Renal cortex interstitium (tissue), 15 donors: ENCODE measurements at places on chromosomes 6 and 20. TPM values are rescaled to one million over a fixed set of nuclear protein-coding genes. Genes with fewer than 3 reads are reported as not detected.

GRCh38 chr20:42609618-42610017 lies 580.1 kb downstream of the PTPRT start:
- no peak for DNase-seq

GRCh38 chr6:62980724-62981123 lies 230.5 kb upstream of the FKBP1C start:
- DNase-seq: no peak

DNA sequence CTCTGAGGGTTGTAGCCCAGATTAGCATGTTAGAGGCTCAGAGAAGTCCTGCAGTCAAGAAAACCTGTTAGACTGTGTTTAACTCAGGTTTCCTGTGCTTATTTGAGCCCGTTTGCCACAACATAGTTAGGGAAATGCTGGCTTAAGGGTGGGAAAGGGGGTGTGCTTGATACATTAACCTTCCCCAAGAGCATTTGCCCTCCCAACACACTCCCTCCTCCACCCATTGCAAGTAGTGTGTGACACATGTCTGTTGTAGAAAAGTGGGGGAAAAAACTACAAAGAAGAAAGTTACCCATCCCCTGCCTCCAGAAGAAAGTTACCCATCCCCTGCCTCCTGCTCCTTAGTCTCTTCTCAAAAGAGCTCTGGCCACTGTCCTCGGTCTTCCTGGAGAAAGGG lies 36.8 kb upstream of the MRPS18A start:
- no peak for DNase-seq

DNA sequence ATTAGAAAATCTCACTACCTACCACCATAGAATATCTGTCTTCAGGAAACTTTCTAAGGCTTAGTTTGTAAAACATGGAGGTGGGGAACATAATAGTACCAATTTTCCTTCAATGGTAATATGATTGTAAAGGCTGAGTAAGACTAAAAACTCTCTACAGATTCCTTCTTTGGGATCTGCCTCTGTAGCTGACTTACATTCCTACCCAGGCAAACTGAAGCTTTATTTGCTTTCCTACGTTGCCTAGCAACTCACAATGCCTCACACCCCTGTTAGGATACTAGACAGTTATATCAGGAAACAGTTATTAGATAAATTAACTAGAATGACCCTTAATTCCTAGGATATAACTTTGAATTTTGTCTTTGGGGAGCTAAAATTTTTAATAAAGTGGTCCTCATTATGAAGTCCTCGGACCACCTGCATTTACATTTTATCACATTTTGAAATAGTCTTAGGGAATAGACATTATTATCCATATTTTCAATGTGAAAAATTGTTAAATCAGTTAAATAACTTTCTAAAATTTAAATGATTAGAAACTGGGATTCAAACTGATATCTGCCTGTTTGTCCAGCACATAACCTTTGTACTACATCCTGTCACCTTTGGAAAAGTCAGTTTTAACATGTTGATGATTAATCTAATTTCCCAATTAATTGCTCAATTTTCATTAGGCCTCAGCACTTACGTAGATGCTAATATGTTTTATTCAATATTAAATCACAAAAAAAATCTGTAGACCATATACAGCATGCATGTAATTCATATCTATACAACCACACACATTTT lies 591.4 kb downstream of the RNF144B start:
- DNase-seq: peak; percentile 7

- no peak for DNase-seq
Measured at GRCh38 chr6:63295553-63296194, 24.1 kb downstream of the LGSN start.

DNA sequence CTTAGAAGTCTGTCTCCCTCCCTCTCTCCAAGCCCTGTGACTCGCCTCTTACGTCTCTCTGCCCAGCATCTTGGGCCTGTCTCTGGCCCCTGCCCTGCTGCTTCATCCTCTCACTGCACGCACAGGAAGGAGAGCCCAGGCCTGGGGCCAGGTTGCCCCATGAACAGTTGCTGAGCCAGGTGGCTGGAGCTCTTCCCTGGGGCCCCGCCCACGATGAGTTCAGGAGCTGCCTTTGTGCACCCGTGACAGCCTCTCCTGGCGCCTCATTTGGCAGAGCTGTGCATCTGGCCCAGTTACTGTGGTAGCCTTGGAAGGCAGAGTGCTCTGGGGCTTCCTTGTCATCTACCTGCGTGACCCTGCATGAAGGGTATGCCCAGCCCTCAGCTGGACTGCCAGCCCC lies 44.5 kb downstream of the SLC52A3 start:
- DNase-seq: no peak

- no peak for DNase-seq
Measured at GRCh38 chr6:32947552-32948465, 5.1 kb downstream of the HLA-DMA start.

DNA sequence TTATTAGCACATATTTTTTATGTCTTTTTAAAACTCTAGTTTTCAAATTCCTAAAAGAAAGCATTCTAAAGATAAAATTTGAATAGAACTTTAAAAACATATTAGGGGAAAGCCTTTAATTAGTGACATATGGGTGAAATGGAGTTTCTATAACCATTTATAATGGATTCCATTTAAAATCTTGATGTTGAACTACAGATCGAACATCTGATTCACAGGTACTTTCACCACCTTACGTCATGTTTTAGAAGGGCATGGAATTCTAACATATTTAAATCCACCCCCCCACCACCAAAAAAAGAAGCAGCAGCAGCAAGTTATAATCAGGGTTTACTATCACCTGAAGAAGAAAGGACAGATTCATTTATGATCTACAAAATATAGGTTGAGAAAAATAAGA lies 298.4 kb downstream of the SMOC2 start:
- no peak for DNase-seq

DNA sequence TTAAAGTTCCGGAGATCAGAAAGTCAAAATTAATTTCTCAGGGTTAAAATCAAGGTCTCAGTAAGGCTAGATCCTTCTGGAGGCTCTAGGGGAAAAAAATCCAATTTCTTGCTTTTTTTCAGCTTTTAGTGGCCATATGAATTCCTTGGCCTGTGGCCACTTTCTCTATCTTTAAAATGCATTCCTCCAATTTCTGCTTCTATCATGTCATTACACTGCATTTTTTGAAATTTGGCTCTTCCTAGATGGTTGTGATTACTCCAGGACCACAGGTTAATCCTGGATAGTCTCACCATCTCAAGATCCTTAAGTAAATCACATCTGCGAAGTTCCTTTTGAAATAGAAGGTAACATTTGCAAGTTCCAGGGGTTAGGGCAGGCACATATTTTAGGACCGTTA lies 1294.9 kb upstream of the CITED2 start:
- DNase-seq: no peak

DNA sequence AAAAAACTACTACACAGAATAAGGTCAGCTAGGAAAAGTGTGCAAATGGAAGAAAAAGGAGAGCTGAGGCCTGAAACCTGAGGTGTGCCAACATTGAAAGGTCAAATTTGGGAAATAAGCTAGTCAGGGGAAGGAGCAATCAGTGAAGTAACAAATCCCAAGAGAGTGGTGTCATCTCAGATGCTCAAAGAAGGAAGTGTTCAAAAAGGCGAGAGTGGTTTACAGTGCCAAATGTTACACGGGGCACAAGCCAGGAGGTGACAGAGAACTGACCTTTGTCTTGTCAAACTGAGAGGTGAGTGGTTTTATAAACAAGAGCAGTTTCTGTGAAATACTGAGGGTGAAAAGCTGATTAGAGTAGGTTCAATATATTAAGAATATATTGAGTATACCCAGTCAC lies 83.0 kb upstream of the TCF21 start:
- no peak for DNase-seq

DNA sequence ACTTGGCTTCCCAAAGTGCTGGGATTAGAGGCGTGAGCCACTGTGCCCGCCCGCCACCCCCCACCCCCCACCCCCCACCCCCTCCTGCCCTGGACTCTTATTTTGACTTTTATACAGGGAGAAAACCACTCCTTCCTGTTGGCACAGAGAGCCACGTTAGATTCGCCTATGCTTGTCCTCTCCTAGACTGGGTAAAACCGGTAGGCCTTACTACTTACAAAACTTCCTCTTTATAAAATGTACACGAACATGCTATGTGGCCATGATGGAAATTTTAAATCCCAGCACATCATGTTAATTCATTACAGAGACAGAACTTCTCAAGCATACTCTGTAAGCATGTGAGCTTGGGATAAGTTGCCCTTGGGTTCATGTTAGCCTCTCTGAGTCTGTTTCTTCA lies 124.2 kb downstream of the SLC24A3 start:
- DNase-seq: no peak

GRCh38 chr20:40655451-40655850 lies 33.6 kb downstream of the MAFB start:
- DNase-seq: no peak

DNA sequence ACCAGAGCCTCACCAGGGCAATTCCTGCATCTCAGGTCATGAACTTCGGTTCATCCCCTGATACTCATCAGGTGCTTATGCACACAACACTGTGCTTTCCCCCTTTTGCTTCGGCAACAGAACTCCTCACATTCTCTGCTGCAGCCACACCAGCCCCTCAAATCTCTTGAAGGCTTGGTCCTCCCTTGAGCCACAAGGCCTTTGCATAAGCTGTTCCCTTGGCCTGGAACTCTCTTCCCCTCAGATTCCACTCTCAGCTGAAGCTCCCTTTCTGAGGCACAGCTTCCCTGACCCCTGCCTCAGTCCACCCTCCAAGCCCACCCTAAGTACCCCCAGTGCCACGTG lies 76.4 kb downstream of the NOL4L start:
- DNase-seq: no peak

DNA sequence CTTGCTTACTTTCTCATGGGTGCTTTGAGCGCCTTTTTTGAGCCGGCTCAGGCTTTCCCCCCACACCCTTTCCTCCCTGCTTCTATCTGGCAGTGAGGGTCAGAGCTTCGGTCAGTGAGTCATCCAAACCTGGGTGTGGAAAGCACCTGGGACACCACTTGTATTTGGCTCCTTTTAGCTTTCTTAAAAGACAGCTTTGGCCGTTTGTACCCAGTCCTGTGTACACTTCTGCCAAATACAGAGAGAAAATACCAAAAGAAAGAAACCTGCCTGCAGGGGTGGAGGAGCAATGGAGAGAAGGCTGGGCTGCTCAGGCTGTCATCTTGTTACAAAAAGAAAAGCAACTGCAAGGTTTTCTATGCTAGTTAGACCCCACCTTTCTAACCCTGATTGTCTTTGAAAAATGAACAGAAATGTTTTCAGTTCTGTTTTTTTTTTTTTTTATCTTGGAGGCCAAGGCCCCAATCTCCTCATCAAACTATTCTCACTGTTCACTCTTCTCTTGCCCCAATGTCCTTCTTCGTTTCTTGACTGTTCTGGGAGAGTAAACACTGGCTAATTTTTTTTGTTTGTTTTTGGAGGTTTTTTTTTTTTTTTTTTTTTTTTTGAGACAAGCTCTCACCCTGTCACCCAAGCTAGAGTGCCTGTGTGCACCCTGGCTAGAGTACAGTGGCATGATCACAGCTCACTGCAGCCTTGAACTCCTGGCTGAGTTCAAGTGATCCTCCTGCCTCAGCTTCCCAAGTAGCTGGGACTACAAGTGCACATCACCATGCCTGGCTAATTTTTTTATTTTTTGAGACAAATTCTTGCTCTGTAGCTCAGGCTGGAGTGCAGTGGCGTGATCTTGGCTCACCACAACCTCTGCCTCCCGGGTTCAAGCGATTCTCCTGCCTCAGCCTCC lies 76.4 kb downstream of the SSR1 start:
- DNase-seq: no peak

DNA sequence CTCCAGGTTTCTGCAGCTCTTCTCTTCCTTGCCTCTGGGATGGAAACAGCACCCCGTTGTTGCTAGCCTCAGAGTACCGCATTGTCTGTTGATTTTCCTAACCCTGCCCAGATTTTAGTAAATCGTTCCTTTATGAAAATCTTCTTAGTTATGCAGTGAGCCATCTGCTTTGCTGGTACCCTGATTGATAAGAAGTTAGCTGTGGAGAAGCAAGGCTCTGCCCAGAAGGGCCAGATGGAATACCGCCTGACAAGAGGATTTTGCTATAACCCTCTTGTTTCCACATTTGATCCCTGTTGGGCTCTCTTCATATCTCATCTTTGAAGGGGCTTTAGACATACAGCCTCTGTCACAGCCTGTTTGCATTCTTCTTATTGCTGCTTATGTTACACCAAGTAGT lies 229.0 kb downstream of the CDKAL1 start:
- no peak for DNase-seq

DNA sequence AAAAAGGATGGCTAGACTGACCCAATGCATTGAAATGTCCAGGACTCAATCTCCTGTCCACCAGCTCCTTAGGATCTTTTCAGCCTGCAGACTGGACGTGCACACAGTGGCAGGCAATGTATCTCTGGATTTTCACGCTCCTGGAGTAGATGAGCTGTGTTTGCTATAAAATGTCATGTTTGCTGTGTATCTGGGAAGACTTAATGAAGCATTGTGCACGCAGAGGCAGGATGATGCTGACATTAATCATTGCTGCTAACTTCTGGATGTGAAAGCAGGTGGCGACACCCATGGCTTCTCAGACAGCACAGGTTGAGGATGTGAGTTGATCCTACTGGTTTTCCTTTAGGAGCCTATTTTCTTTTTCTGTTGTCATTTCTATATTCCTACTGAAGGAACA lies 133.1 kb upstream of the PCSK2 start:
- no peak for DNase-seq

- DNase-seq: no peak
Measured at GRCh38 chr6:168414336-168415097, 26.5 kb upstream of the SMOC2 start.

GRCh38 chr20:54205450-54205849 lies 2.4 kb upstream of the PFDN4 start:
- no peak for DNase-seq

GRCh38 chr6:161880056-161880455 lies 606.2 kb upstream of the AGPAT4 start:
- no peak for DNase-seq

DNA sequence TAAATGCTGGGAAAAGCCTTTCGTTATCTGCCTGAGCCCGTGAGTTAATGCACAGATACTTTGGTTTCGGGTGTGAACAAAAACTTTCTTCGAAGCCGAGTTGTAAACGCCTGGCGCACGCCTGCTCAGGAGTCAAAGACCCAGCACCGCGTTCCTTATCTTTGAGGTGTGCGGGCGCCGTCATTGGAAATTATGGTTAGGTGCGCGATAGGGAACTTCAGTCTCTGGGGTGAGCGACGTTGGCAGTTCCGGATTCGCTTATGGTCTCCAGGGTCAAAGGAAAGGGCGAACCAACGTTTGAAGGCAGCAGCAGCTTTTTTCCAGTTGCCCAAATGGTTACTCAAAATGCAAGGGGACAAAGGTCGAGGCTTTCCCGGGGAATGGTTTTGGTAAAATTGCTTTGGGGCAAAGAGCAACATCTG lies 853 bp downstream of the SLC22A3 start:
- DNase-seq: no peak

The ANGPT4 gene
- polyA plus RNA-seq: 0.20 TPM

The NKAIN2 gene
- polyA plus RNA-seq: 14.5 TPM

The BCAS4 gene
- polyA plus RNA-seq: 4.6 TPM

The CPNE5 gene
- 13.2 TPM for polyA plus RNA-seq

The SIM1 gene
- 26.9 TPM for polyA plus RNA-seq

The ARFGEF3 gene
- polyA plus RNA-seq: 6.1 TPM

The VNN1 gene
- polyA plus RNA-seq: 0.26 TPM

The OR2J3 gene
- not detected for polyA plus RNA-seq

The IL17F gene
- polyA plus RNA-seq: 0.61 TPM

The HDAC2 gene
- 287 TPM for polyA plus RNA-seq

The SLC12A5 gene
- 1.5 TPM for polyA plus RNA-seq

The LAMP5 gene
- polyA plus RNA-seq: 7.5 TPM
